Motor neuron (in vitro differentiated cells): ENCODE measurements at places on chromosomes 2 and 18. TPM values are rescaled to one million over a fixed set of nuclear protein-coding genes. Genes with fewer than 3 reads are reported as not detected.
A peak's percentile ranks its signal among the peaks of the same experiment; 100 is the strongest.

The TEX44 gene
- 0.19 TPM in 1 of 2 replicates, not detected in the other for total RNA-seq

The REG1B gene
- total RNA-seq = 0.38 and 0.83 TPM in 2 replicates

The RAPGEF4 gene
- total RNA-seq = 10.6 and 13.0 TPM in 2 replicates

DNA sequence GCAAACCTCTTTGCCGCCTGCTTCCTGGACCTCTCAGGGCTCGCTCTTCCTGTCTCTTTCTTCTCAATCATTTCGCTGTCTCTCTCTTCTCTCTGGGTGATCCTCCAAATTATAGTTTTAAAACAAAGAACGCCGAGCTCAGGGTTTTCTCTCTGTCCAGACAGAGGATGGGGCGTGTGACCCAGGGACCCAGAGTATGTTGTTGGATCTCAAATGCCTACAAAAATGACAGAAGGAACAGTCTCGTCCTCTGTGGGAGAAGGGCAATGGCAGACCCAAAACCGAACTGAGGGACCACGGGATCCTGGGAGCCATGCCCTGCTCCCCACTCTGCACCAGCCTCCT is 88.5 kb downstream of the EIPR1 start:
- no peak for ATAC-seq

- ATAC-seq = no peak
Measured at GRCh38 chr2:174322746-174323145, 12.0 kb upstream of the SP9 start.

DNA sequence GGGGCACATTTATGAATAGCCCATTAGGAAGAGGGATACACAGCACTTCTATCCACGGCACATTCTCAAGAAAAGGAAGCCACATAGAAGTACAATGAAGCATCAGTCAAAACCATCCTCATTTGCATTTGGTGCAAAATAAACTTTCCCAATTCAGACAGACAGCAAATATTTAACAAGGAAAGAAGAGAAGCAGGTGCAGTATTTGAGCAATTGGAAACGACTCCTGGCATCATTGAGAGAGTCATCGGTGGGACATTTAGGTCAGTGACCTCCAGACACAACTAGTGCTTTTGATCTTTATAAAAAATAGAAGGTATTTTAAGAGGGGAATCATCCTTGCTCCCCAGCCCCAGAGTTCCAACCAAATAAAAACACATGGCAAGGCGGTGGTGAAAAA is 118.0 kb downstream of the MREG start:
- no peak for ATAC-seq

- no peak for ATAC-seq
Measured at GRCh38 chr2:109374548-109375130, 239.1 kb downstream of the SEPTIN10 start.

DNA sequence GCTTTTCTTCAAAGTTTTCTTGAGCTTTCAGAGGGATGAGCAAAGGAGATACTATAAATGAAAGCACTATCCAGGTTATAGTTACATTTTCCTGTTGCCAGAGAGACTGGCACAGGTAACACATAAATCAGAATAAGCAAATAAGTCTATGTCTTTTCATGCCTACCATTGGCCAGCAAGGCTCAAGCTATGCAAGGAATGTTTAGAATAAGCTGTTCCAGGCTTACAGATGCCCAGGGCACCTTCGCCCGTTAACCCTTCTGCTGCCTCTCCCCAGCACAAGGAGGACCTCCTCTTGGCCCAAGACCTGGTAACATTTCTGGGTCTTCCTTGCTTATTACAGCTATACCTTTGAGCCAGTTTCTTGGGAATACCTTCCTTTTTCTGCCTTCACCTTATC is 233.7 kb upstream of the MEIS1 start:
- no peak for ATAC-seq

DNA sequence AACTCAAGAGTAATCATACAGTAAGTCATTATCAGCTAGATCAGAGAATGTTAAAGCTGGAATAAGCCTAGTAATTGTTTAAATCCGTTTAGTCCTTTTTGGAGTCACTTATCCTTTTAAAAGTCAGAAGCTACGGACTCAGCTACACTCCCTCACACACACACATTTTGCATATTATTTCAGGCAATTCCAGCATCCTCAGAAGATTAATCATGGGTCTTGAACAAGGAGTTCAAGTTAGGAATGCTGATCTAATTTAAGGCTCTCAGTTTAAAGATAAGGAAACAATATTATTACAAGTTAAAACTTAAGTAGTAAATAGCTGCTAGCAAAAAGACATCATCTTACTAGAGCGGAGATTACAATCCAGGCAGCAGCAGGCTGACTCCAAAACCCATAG is 74.3 kb downstream of the GTF3C3 start:
- no peak for ATAC-seq

The RAB6D gene
- 0.35 TPM in 1 of 2 replicates, not detected in the other for total RNA-seq

GRCh38 chr18:75428490-75428889 is 987 bp upstream of the SMIM21 start:
- ATAC-seq = no peak

The CDH20 gene
- 38.9 and 39.7 TPM in 2 replicates for total RNA-seq

The SPATA3 gene
- 0.48 TPM in 1 of 2 replicates, not detected in the other for total RNA-seq

DNA sequence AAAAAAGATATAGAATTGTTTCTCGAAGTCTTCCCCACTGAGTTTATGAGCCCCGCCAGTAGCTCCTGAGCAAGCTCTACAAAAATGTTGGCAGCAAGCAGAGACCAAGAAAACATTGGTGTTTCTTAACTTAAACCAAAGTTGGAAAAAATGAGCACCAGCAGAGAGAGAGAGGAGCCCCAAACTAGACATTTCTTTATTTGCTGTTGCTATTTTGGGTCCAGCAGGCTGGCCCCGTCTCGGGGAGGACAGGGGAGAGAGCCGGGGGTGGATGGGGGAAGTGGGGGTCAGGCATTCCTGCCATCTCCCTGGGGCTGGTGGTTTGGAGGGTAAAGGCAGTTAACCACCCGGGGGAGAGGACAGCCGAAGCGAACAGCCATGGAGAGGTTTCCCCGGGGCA is 113.0 kb downstream of the DYSF start:
- ATAC-seq = no peak

- no peak for ATAC-seq
Measured at GRCh38 chr2:201132518-201132917, 16.6 kb downstream of the CFLAR start.

DNA sequence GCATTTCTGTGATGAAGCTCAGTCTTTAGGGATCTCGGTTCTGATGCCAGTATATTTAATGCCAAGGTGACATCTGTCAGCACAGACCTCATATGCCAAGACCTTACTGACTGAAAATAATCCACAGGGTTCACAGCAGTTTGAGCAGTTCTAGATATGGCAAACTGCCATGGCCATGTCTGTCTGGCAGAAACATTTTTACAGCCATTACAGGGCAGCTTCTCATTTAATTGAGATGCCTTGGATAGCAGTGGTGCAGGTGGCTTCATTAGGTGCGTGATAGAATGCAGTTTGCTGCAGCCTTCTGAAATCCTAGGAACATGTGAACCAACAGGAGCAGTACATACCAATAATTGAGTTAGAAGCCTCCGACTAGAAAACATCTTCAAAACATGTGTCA is 510.6 kb downstream of the XIRP2 start:
- ATAC-seq = no peak

- no peak for ATAC-seq
Measured at GRCh38 chr2:181887045-181887444, 4.5 kb upstream of the ITPRID2 start.

DNA sequence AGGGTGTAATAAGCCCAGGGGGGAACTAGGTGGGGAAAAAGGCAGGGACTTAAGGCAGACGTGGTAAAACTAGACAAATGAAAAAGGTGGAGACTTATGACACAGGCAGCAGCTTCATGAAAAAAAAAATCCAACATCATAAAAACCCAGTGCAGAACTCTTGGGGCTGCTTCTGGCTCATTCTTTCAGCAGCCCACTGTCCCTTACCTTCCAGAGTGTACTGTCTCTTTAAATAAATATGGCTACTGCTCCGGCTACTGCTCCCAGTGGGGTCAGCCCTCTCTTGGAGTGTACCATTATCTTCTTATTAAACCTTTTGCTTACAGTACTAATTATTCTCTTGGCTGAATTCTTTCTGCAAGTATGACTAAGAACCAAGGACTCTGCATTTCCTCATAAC is 699.5 kb downstream of the DSC3 start:
- no peak for ATAC-seq

DNA sequence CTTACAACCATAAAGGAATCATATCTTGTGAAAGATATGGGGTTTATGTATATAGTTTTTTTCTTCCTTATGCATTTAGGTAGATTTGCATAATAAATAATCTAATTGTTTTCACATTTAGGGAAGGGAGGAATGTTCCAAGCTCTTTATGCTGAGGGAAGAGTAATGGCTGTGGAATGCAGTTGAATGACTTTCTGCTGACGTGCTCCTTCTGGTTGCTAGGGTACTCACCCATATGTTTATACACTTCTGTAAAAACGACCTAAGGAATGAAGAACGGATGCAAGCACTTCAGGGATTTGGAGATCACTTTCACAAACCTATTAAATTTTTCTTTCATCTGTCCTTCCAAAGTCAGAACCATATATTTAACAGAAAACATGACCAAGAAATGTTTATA is 29.2 kb upstream of the PPP4R1 start:
- peak; percentile 90 for ATAC-seq

GRCh38 chr2:226798422-226799210 is 1.0 kb downstream of the IRS1 start:
- ATAC-seq = peak; percentile 9

- no peak for ATAC-seq
Measured at GRCh38 chr18:70068981-70069380, 121.3 kb upstream of the CD226 start.

The FAM237A gene
- total RNA-seq = not detected in 2 replicates

GRCh38 chr2:133063775-133064174 is 393.8 kb upstream of the LYPD1 start:
- peak; percentile 25 for ATAC-seq

DNA sequence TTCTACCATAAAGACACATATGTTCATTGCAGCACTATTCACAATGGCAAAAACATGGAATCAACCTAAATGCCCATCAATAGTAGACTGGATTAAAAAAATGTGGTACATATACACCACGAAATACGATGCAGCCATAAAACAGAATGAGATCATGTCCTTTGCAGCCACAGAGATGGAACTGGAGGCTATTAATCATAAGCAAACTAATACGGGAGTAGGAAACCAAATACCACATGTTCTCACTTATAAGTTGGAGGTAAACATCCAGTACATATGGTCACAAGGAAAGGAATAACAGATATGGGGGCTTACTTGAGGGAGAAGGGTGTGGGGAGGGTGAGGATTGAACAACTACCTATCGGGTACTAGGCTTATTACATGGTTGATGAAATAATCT is 7.7 kb downstream of the HMSD start:
- no peak for ATAC-seq

- no peak for ATAC-seq
Measured at GRCh38 chr2:80506563-80506962, 202.0 kb upstream of the LRRTM1 start.

DNA sequence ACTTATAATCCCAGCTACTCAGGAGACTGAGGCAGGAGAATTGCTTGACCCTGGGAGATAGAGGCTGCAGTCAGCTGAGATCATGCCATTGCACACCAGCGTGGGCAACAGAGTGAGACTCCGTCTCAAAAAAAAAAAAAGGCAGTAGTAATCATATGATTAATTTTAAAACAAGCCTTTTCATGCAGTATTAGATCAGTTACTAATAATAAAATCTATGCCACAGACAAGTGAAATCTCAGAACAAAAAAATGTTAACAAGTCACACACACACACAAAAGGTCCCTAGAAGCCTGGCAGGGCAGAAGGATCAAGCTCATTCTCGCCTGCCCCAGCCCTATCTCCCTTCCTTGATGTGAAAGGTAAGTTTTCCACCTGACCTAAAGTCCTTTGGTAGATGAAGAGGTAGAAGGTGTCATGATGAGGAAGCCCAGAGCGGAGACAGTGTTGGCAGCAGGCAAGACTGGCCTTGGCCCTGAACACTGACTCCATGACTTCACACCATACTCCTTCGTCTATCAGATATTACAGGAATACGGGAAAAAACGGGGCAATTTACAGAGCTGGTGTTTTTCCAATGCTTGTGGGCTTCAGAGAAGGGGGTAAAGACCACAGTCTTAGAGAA is 10.6 kb downstream of the KDSR start:
- no peak for ATAC-seq

The ZNF892 gene
- total RNA-seq = 7.4 and 12.6 TPM in 2 replicates

DNA sequence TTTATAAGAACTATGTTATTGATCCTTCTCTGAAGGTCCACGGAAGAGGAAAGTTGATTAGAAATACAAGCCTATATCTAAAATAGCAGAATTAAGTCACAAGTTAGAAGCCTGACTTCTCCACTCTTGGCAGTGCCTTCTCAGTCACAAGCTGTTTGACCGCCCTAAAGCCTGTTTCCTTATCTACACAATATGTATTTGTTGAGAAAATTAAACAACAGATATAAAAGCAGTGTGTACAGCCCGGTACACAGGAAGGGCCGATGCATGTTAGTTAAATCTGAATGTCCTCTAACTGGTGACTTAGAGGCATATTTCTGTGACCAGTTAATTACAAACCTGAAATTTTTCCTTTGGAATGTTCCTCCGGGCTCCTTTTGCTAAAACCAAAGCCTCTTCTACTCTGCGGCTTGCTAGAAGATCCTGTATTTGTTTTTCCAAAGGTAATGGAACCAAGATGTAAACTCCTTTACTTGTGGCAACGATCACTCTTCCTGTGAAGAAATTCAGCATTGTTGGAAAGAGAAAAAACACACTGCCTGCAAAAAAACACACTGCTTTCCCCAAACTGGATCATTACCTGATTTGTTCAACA is 33.4 kb downstream of the TGFBRAP1 start:
- no peak for ATAC-seq

The SLC9A2 gene
- total RNA-seq = 0.13 and 0.14 TPM in 2 replicates

- no peak for ATAC-seq
Measured at GRCh38 chr2:230688490-230688889, 24.2 kb upstream of the CAB39 start.

DNA sequence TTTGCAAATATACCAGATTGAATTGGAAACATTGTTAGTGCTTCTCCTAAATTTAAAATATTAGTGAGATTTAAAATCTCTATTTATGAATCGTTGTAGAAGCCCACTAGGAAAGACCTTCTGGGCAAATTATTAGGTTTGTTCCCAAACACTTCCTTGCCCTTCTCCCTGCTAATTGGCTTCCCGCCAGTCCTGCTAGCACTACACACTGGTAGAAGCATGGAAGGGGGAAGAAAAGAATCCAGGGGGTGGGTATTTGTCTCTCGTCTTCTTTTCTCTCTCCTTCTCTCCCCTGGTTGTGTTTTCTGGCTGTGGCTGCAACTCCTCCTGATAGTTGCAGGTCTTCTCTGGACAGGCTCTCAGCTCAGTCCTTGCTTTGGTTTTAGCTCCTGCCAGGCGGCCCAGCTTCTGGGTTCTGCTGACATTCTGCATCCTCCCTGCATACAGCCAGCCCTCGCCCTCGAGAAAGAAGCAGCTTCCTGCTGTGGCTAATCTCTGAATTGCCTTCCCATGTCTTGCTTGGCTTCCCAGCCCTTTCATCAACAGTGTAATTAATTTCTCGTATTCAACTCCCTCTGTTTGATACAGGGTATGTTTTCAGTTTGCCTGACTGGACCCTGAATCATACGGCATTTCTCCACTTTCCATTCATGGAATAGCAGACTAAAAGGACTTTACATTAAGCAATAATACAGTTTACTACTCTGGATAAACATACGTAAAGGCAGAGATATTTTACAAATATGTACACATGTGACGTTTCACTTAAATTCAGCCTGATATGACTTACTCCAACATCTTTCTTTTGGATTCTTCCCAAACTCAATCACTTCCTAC is 6.9 kb upstream of the PARD3B start:
- ATAC-seq = peak; percentile 57

- ATAC-seq = no peak
Measured at GRCh38 chr2:46985512-46985911, 69.9 kb upstream of the MCFD2 start.
